ENCODE measurements at places on chromosomes 5 and 9. TPM values are rescaled to one million over a fixed set of nuclear protein-coding genes. Genes with fewer than 3 reads are reported as not detected.

Gene ADGRD2
- not detected for total RNA-seq

Gene RLN1
- total RNA-seq = not detected

Gene PITX1
- 2.9 TPM for total RNA-seq

Gene ARL10
- total RNA-seq = 3.4 TPM

Gene SPTLC1
- 76.2 TPM for total RNA-seq

Gene ADGRV1
- 0.17 TPM for total RNA-seq

Gene SPOCK1
- 1.2 TPM for total RNA-seq

Gene PCDHGA8
- total RNA-seq = 0.15 TPM

Gene STC2
- 86.2 TPM for total RNA-seq

Gene GLRA1
- not detected for total RNA-seq

Gene CDHR2
- not detected for total RNA-seq

Gene CTSV
- 0.89 TPM for total RNA-seq

Gene GLE1
- 28.1 TPM for total RNA-seq

Gene ALDOB
- not detected for total RNA-seq

All from bronchus fibroblast of lung (primary cell).